ENCODE measurements at places on chromosomes 11 and 22.

DNA sequence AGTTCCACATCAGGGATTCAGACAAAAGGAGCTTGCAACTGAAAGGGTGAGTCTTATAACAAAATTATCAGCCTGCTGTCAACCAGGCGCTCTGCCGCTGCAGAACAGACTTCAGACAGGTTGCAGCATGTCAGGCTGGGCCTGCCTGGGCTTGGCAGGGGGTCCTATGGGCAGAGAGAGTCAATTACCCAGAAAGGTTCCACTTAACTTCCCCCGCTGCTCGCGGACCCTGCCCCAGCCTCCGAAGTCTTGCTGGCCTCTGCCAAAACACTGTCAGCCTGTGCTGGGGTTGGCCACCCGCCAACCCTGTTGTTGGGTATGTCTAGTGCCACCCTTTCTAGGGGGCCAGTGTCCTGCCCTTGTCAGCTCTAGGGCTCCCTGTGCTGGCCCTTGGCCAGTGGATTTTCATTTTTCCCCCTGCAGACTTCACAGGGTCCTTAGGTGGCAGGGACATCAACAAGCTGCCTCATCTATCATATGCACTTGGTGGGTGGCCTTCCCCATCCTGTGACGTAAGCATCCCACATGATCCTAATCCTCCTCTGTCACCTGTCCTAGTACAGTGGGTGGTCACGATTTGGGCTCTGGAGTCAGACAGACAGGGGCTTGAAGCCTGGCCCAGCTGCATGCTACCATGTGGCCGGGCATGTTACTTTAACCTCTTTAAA lies 166.5 kb upstream of the CADM1 start:
- no peak for DNase-seq

GRCh38 chr11:35197292-35197691 lies 58.3 kb downstream of the CD44 start:
- no peak for DNase-seq

- DNase-seq, result no peak
Observed at GRCh38 chr11:63686926-63687325, 5.6 kb downstream of the RTN3 start.

DNA sequence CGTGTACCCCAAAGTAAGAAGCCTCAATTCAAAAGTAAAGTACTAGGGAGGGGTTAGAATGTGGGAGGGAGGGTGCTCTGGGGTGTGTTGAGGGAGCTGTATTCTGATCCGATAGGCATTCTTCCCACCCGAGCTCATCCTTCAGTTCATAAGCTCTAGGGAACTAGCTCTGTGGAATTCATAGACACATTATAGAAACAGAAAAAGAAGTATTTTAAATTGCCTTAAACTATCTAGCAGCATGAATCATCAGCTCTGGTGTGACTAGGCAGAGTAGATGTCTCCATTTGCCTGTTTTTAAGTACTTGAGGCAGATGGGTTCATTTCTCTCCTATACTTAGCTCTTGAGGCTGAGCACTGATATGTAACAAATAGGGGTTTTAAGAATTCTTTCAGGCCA lies 7.3 kb upstream of the SGSM3 start:
- DNase-seq, result no peak

GRCh38 chr22:49371325-49372110 lies 456.2 kb downstream of the BRD1 start:
- DNase-seq, result no peak

- no peak for DNase-seq
Observed at GRCh38 chr11:94647926-94648325, 80.8 kb downstream of the PIWIL4 start.

DNA sequence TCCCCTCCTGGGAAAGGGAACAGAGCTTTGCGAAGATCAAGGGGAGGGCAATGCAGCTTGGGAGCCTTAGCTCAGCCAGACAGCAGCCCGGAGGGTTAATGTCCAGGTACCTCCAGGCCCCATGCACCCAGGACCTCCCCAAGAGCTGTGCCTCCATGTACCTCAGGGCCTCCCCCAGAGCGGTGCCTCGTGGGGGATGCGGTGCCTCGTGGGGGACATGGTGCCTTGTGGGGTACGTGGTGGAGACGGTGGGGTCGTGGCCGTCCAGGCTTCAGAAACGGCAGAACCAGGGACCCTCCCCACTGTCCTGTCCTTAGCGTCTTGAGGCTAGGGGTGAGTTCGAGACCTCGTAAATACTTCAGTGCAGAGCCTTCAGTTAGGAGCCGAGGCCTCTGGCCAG lies 33.2 kb downstream of the BRSK2 start:
- no peak for DNase-seq

DNA sequence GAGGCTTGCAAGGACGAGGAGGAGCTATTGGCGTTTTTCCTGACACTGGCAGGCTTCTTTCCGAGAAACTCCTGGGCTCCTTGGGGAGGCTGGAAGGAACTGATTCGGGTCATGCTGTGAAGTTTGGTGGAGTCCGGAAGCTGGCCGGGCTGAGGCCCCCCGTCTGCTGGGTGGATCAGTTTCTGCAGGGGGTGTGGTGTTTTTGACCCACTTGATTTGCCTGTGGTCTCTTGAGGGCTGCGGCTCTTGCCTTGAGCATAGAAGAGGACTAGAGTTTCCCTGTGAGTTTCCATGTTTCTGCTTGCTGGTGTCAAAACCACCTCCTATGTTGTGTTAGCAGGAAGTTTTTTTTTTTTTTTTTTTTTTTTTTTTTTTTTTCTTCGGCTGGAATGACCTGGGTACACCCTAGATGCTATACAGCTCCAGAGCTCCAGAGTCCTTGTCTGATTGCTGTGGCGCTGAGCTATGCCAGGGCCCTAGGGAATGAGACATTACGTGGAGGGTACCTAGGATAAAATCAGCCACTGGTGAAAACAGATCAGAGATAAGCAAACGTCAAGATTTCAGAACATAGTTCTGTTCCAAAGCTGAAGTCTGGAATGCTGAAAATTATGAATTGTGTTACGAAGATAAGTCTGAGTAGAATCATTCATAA lies 728 bp downstream of the TBC1D22A start:
- no peak for DNase-seq

DNA sequence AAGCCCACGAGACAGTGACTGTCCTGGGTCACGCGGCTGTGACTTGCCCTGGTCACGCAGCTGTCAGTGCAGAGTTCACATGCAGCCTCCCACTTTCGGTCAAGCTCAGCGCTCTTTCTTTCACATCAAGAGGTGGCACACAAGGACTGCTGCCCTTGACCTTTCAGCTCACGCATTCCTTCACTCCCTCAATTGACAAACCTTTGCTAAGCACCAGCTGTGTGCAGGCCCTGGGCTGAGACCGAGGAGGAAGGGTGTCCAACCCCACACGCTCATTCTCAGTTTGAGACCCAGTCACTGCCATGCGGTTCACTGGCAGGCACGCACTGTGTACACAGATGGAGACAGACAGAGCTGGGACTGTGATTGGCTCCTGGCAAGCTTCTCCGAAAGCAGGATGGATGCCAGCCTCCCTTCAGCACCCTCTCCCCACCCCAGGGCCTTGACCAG lies 70.3 kb downstream of the SCUBE1 start:
- no peak for DNase-seq

DNA sequence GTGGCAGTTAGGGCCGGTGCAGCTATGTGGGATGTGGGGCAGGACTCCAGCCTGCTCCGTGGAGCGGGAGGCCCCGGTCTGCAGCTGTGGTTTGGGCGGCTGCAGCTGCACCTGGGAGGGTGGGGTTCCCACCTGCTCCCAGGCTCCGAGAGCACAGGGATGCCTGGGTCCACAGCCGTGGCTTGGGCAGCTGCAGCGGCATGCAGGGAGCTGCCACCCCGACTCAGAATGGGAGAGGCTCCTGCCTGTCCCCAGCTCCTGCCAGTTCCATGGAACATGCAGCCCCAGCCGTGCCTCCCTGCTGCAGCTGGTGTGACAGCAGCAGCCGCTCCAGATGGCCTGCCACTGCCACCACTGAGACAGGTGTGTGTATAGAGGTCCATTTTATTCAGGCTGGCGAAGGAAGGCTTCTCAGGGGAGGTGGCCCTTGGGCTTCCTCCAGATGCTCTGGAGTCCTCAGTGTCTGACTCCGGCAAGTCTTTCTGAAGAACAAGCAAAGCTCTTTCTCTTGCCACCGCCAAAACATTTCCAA lies 21.8 kb upstream of the UPK3A start:
- no peak for DNase-seq

- DNase-seq, result no peak
Observed at GRCh38 chr11:19290356-19290755, 49.6 kb upstream of the E2F8 start.

DNA sequence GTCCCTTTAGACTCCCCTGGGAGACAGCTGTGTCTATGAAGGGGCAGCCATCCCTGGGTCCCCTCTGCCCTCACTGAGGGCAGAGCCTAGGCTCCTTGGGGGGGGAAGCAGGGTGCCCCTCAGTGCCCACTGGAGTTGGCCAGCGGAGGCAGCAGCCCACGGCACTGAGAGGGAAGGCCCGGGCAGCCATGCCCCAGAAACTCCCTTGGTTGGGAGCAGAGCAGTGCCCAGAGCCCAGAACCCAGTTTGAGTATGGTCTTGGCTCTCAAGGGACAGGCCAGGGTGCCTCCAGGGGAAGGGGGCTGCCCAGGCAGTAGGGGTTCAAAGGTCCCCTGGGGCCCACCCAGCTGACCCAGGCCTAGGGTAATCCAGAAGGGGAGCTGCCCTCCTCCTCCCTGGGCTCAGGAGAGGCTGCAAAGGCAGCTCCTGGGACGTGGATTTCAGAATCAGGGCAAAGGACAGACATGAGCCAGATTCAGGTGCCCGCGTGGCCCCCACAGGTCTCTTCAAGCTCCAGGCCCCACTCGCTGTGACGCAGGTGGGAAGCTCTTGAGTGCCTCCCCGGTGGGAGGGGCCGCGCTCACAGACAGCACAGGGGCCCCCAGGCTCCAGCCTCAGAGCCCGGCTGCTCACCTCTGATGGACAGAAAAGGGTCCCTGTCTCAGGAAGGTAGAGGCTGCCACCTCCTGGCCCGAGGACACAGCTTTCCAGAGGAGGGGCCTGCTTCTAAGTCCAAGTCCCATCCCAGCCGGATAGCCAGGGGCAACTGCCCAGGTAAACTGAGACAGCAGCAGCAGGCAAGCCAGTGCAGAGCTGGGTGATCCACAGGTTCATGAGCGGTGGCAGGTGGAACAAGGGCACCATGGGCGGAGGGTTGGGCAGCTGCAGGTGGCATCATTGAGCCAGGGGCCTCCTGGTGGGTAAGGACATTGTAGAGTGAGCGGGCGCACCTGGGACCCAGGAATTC lies 2.6 kb downstream of the C11orf21 start:
- no peak for DNase-seq

DNA sequence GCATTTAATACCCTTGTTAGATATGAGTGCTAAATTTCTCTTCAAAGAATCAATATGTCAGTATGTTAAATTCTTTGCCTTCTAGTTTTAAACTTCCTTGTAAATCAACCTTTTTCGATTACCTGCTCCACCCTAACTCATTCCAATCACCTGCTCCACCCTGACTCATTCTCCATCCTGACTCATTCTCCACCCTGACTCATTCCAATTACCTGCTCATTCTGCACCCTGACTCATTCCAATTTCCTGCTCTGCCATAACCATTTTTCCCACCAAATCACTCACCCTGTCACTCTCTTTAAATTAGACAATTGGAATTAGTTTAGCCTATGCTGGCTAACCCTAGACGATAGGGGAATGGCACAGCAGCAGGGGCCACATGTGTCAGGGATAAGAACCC lies 519.5 kb upstream of the LRRC4C start:
- no peak for DNase-seq

- DNase-seq, result no peak
Observed at GRCh38 chr11:107583629-107584195, 7.2 kb upstream of the ELMOD1 start.

- no peak for DNase-seq
Observed at GRCh38 chr11:113114705-113115027, 153.4 kb downstream of the NCAM1 start.

GRCh38 chr11:132253469-132254264 lies 883.3 kb downstream of the NTM start:
- DNase-seq, result no peak

- no peak for DNase-seq
Observed at GRCh38 chr11:35928688-35929395, 15.0 kb upstream of the LDLRAD3 start.

DNA sequence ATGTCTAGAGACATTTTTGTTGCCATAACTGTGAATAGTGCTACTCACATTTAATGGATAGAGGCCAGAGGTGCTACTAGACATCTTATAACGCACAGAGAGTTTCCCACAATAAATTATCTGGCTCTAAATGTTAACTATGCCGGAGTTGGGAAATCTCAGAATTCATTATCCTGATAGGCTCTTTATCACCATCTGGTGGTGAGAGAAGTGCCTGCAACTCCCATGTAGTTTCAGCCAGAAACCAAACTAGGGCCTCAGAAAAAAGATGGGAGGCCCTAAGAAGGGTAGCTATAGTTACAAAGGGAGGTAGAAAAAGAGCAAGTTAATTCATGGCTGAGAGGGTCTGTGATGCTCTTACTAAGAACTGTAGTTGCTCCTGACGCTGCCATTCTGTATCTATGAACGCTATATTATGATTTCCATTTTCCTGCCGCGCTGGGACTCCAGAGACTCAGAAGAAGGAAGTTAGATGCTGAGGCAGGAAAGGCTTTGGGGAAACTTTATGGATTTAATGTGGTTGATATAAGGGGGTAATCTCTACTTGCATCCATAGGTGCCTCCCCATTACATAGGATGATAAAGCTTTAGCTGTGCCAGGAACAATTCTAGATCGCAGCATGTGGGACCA lies 22.9 kb upstream of the MRPL17 start:
- no peak for DNase-seq

DNA sequence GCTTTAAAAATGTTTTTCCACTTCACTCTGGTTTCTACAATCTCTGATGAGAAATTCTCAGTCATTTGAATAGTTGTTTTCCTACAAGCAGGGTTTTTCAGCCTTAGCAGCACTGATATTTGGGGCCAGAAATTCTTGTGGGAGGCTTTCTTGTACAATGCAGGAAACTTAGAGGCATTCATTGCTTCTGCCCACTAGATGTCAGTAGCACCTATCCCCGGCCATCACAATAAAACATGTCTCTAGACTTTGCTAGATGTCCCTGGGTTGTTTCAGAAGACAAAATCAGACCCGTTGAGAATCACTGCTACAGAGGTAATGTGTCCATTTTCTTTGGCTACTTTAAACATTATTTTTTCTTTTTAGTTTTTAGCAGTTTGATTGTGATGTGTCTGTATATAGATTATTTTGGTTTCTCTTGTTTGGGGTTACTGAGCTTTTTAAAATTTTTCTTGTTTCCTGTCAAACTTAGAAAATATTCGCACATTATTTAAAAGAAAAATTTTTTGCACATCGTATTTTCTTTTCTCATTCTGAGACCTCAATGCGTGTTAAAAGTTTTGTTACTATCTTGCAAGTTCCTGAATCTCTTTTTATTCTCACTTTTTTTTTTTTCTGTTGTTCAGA lies 60.8 kb upstream of the CCDC179 start:
- peak; percentile 46 for DNase-seq

Measured in astrocyte of the cerebellum (primary cell).